Small intestine (tissue), 16 donors: ENCODE measurements at places on chromosomes 5 and 9.
A peak's percentile ranks its signal among the peaks of the same experiment; 100 is the strongest.

GRCh38 chr5:177578316-177578715 is 13.7 kb upstream of the TMED9 start:
- no peak for DNase-seq

GRCh38 chr5:135218486-135218755 is 180.6 kb downstream of the MACROH2A1 start:
- no peak for DNase-seq

GRCh38 chr5:151740336-151740942 is 18.0 kb downstream of the ATOX1 start:
- peak; percentile 48 for DNase-seq

DNA sequence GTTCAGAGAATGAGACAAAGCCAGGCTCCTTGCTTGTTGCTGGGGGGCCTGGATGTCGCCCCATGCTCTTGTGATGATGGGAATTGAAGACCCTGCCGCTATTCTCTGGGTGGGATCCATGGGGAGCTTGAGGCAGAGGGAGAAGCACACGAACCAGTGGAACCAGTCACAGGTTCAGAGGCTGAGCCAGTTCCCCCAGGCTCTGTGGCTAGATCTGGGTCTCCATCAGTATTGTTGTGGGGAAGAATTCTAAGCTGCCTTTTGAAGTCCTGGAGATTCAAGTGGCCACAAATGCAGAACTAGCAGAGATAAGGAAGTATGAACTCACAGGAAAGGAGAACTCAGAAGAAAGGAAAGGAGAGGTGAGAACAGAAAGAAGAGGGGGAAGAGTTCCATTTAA is 219.4 kb downstream of the MSX2 start:
- no peak for DNase-seq

- DNase-seq, result no peak
Observed at GRCh38 chr9:107221321-107221720, 61.8 kb upstream of the RAD23B start.

DNA sequence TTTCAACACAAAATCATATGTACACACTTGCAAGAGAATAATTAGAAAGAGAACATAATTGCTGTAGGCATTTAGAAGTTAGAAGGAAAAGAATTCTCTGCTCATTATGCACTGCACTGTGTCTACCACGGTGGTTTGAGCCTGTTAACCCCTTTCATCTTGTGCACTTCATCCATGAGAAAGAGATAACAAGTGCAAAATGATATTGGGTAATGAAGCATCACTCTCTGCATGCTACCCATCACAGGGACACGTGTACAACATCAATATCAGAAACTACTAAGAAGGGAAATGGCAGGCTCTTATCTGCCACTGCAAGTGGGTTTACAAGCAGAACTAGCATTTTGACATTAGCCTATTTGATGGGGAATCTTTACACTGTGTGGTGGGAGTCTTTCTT is 202.6 kb downstream of the CDH12 start:
- no peak for DNase-seq

GRCh38 chr9:12958279-12958678 is 183.5 kb downstream of the LURAP1L start:
- DNase-seq, result no peak

DNA sequence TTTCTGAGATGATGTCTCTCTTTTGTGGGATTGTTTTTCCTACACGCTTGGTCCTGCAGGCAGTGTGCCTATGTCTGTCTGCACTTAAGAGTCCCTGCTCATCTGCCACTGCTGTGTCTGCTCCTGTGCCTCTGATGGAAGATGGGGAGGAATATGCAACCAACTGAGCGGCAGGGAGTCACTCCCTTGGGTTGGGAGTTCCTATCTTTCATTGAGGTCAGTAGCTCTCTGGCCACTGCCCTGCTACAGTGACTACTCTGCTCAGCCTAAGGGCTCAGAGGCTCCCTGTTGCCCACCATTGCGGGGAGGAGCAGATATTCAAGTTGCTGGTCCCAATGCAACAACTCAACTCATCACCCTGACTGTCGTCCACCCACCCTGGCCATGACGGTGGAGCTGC is 13.4 kb upstream of the FAM163B start:
- DNase-seq, result no peak

GRCh38 chr9:6676254-6676921 is 30.9 kb upstream of the GLDC start:
- no peak for DNase-seq

GRCh38 chr5:83844449-83845068 is 123.9 kb upstream of the HAPLN1 start:
- no peak for DNase-seq

DNA sequence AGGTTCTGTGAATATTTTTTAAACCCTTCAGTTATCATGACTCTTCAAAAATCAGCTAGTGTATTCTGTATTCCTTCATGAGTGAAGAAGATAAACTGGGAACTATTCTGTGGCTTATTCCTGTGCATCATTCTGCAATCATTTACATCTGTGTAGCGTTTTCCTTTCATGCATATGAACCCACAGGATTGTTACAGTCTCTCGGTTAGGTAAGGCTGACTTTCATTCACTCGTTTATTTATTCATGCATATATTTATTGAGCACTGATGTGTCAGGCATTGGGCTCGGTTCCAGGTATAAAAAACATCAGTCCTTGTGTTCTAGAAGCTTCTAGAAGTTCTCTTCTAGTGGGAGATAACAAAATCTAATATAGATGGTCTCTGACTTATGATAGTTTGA is 318.4 kb downstream of the MAN2A1 start:
- DNase-seq, result no peak

DNA sequence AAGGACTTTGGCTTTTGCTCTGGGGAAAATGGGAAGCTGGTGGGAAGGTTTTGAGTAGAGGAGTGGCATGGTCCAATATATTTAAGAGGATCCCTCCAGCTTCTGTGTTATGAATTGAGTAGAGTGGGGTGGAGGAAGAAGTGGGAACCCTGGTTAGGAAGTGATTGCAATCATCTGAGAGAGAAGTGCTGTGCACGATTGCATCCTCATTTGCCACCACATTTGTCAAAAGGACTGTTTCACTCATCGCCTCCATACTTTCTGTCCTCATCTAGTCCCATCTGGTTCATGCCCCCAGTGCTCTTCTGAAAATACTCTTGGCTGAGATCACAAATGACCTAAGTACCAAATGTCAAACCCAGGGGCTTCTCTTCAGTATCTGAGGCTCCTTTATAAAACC is 192.1 kb downstream of the RAB3C start:
- DNase-seq, result no peak

DNA sequence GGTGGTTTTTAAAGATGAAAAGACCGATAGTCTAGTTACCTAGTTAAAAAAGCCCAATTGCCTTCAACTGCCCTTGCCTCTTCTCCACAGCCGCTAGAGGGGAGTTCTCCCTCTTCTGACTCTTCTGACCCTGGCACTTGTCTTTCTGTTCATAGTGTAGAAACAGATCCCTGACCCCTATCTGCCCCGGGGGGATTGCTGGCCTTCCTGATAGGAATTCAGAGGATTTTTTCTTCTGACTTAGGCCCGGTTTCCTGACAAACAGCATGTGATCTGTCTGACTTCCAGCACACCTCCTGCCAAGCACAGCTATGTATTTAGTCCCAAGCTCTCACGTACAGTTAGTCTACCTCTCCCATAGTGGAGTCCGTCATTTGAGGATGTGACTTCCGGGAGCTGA is 5.0 kb upstream of the TMEM268 start:
- no peak for DNase-seq
